ENCODE measurements at places on chromosomes 16 and 17. TPM values are rescaled to one million over a fixed set of nuclear protein-coding genes. Genes with fewer than 3 reads are reported as not detected.

GRCh38 chr17:9364837-9365430, 210.7 kb downstream of the STX8 start:
- DNase-seq: no peak

GRCh38 chr17:48997103-48997826, at the start of gene IGF2BP1:
TSS of gene IGF2BP1 (plus strand) at chr17:48997385. CDS start at chr17:48997746, 361 bp downstream.
- DNase-seq: peak; percentile 34

DNA sequence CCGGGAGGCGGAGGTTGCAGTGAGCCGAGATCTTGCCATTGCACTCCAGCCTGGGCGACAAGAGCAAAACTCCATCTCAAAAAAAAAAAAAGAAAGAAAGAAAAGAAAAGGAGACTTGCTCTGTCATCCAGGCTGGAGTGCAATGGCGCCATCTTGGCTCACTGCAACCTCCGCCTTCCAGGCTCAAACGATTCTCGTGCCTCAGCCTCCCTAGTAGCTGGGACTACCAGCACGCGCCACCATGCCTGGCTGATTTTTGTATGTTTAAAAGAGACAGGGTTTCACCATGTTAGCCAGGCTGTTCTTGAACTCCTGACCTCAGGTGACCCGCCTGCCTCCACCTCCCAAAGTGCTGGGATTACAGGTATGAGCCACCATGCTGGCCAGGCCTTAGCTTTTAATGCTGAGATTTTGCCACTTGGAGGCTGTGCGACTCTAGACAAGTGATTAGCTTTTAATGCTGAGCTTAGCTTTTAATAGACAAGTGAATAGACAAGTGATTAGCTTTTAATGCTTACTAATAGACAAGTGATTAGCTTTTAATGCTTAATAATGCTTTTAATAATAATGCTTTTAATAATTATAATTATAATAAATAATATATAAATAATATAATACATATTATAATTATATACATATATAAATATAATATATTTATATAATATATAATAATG, 9.6 kb downstream of the LDAF1 start:
- DNase-seq: no peak

The MT1G gene
- not detected for total RNA-seq

GRCh38 chr17:12180644-12181261, 160.1 kb downstream of the MAP2K4 start:
- peak; percentile 73 for DNase-seq

- no peak for DNase-seq
Observed at GRCh38 chr17:58680038-58680369, 11.8 kb downstream of the TEX14 start.

The TNP2 gene
- total RNA-seq: not detected

DNA sequence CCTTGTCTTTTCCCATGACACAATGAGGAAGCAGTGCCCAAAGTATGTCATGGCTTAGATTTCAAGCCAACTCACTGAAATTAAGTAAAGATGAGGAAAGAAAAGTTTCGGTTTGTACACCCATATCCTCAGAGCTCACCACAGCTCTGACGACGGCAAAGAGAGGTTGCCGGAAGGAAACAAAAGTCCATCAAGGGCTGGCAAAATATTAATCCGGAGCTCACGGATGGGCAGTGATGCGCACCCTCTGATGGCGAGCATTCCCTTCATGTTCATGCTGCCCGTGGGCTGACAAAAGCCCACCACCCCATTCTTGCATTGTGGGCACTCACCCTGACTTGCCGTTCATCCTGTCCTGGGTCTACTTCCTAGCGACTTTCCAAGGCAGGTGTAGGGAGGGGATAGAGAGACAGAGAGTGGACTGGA, 103.1 kb downstream of the SOX9 start:
- DNase-seq: no peak

- DNase-seq: no peak
Observed at GRCh38 chr17:11388054-11388453, 147.0 kb downstream of the SHISA6 start.

The PKD1 gene
- total RNA-seq: 18.5 TPM

The HBA1 gene
- total RNA-seq: not detected

GRCh38 chr17:83194186-83194561, 114.8 kb downstream of the METRNL start:
- no peak for DNase-seq

- peak; percentile 82 for DNase-seq
Observed at GRCh38 chr17:35849469-35850348, 19.0 kb downstream of the HEATR9 start.

The SLC35G3 gene
- not detected for total RNA-seq

- DNase-seq: no peak
Observed at GRCh38 chr17:76411247-76411646, 26.8 kb downstream of the SPHK1 start.

DNA sequence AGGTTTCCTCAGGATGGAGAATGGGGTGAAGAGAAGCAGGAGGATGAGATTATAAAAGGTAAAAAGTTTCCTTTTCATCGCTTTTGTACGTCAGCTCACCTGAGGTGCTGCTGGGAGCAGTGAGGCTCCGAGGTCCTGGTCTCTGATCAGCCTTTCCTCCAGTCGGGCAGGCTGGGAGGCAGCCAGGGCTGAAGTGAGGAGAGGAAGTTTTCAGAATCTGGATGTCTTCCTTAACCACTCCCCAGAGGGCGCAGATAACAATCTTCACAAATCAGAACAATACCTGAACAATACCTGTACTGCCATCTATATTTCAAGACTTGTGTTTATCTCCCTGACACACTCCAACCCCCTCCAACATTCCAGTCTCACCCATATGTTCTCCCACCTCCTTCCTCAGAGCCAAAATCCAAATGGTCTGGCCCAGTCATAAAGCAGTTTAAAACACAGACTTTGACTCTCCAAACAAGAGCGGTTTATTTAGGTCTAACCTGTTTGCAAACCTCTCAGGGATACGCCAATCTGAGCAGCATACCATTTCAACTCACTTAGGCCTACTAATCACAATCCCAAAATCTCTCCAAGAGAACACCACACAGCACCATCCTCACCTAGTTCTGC, 6.8 kb downstream of the ZNF18 start:
- no peak for DNase-seq

Data from lung microvascular endothelial cell (primary cell).